ENCODE measurements at places on chromosomes 5 and 9.

- DNase-seq, result no peak
Observed at GRCh38 chr9:30348904-30349303, 2035.5 kb upstream of the ACO1 start.

DNA sequence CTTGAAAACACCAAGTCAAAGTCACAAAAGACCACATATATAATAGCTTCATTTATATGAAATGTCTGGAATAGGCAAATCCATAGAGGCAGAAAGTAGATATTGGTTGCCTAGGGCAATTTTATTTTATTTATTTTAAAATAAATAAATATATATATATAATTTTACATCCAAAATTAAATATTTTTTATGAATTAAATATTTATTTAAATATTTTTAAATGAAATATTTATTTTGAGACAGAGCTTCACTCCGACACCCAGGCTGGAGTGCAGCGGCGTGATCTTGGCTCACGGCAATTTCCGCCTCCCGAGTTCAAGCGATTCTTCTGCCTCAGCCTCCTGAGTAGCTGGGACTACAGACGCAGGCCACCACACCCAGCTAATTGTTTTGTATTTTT lies 58.9 kb upstream of the ATG10 start:
- no peak for DNase-seq

DNA sequence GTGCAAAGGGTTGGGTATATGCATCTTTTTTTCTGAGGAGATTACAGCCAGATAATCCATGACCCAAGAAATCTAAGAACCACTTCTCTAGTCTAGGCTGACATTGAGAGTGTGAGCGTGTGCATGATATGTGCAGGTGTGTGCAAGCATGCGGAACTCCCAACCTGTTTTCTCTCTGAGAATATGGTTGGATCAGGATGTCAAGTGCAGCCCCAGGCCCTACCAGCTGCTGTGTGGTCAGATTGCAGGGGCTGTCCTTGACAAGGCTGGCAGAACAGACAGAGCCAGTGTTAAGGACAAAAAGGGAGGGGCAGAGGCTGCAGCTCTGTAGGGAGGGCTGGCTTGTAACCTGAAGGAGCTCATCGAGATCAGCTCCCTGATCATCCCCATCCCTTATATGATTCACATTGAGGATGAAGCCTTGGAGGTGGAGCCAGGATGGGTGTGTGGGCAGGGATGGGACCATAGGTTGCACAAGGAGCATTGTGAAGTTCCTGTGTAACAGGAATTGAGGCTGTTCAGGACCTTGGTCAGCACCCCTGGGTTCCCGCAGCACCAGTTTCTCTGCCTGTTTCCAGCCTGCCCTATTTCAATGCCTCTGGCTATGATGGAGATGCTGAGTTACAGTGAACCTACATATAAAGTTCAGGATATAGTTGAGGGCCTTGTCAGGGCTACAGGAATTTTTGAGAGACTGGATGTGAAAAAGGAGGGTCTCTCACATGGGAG lies 52.6 kb upstream of the ARAP3 start:
- no peak for DNase-seq

GRCh38 chr5:89662499-89662898 lies 747.1 kb downstream of the CETN3 start:
- no peak for DNase-seq

- DNase-seq, result no peak
Observed at GRCh38 chr9:104094534-104095015, 466 bp downstream of the SMC2 start.

DNA sequence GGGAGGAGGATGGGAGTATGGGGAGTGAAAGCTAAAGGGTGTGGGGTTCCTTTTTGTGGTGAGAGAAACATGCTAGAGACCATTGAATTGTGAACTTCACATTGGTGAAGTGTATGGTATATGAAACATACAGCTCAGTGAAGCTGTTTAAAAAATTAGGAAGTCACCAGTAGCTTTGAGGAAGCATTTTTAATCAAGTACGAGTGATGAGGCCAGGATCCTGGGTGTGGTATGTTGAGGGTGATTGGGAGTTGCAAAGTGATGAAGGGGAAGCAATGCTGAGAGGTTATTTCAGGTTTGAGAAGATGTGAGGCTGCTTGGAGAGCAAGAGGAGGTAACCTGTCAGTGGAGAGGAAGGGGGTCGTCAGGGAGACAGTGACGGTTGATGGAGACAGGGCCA lies 22.7 kb upstream of the CLK4 start:
- no peak for DNase-seq

- DNase-seq, result no peak
Observed at GRCh38 chr5:118723021-118723338, 265.4 kb downstream of the DTWD2 start.

GRCh38 chr5:59109383-59109782 lies 526.5 kb downstream of the RAB3C start:
- DNase-seq, result no peak

DNA sequence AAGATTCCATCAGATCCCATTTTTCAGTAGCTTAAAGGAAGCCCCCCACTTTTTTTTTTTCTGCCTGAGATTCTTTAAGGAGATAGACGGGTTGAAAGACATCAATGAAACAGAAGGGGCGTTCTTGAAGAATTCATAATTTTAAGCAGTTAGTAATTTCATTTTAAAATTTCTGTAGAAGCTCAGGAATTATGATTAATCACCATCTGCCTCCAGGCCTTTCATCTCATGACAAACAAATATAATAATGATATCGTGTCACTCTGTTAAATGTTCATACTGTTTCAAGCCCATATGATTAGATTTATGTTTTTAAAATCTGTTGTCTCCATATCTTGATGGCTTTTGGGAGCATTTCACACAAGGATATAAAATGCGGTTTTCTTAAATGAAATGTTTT lies 75.2 kb downstream of the NPR3 start:
- no peak for DNase-seq

DNA sequence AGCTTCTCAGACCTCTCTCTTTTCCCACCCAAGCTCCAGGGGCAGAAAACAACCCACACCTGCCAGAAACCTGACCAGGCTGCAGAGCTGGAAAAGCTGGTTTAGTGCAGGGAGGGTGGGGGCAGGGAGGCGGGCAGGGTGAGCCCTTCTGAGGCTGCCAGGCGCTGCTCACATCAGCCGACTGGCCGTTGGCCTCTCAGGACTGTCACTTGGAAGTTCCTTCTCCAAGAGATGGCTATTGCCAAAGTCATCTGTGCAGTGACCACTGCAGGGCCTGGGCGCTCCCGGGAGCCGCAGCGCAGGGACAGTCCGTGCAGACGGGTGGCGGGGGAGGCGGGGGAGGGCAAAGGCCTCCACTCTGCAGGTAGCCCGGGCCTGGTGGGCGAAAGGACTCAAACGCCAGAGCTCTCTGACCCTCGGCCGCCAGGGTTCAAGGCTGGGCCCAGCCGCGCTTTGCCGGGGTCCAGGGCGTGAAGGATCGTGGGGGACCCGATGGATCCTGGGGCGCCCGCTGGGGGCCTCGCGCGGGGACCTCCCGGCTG lies 205.0 kb upstream of the IER5L start:
- DNase-seq, result no peak
